ENCODE measurements at places on chromosomes 4 and X.
A peak's percentile ranks its signal among the peaks of the same experiment; 100 is the strongest.

- peak; percentile 71 for DNase-seq
These were observed 94.7 kb upstream of the DIPK2B start for GRCh38 chrX:45295259-45295986.

DNA sequence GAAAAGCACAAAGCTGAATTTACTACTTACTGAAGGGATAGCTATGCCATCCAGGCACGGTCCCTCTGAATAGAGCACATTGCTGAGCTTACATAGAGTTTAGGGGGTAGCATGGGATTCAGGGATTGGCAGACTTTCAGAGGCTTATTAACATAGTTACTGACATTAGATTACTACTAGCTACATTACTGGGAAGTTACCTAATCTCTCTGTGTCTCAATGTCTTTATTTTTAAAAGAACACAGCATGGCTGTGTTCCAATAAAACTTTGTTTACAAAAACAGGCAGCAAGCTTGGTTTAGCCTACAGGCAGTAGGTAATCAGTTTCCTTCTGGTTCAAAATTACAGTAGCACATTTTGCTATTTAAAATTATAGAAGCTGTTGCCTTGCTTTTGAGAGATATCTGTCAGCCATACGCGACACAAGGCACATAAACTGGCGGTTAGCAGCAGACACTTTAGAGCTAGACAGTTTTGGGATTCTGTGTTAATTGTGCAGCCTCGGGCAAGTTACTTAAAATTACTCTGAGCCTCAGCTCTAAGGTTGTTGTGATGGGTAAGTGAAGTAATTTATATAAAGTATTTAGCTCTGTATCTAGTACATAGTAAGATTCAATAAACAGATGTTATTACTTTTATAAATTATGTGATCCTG, 6.9 kb downstream of the KLHL8 start:
- no peak for DNase-seq

- DNase-seq, result no peak
These were observed 79.6 kb downstream of the MGST2 start for GRCh38 chr4:139745111-139745639.

GRCh38 chr4:37389967-37390580, 145.5 kb downstream of the NWD2 start:
- peak; percentile 27 for DNase-seq

DNA sequence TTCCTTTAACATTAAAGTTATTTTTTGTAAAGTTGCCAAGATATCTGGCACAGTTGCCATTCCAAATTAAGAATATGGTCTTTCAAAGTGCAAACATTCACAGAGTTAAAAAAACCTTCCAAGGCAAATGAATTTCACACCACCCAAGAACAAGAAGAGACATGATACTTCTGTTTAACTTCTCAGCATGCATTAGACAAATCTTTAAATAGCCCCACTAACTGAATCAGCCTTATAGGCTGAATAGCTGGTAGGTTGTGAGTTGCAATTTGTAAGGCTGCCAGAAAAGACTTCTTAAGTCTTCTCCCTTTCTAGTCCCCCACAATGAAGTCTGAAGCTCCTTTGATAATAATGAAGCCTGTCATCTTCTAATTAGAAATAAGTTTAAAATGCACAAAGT, 95.6 kb downstream of the MAPK10 start:
- no peak for DNase-seq

DNA sequence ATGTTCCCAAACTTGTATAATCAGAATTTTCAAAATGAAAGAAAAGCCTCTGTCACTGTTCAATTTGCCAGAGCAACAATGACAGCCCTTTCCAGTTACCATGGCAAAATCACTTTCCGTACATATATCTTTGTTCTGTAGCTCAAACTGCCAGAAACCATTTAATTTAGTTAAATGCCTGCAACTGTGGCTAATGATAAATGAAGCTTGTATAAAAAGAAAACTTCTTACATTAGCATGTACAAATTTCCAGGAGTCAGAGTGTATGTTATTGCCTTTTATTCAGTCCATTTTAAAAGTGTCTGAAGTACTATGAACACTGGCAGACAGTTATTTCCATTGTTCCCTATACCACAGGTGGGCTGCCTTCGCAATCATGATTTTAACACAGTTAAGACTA, 30.3 kb downstream of the ARAP2 start:
- no peak for DNase-seq

DNA sequence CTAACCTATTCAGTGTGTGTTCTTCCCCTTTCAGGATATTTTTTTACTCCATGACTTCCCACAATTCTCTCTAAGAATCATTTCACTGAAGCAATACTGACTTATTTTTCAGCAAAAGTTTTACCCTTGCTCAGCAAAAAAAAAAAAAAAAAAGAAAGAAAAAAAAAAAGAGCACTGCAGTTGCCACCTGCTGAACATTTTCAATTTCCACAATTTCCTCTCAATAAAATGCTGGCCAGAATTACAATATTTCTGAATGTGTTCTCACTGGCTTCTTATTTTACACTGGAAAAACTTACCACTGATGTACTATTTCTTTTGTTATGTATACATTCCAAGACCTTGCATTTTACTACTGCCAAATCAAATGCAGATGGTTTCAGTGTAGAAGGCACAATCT, 210.4 kb downstream of the PAPSS1 start:
- no peak for DNase-seq

GRCh38 chr4:147740176-147740575, 8.3 kb downstream of the ARHGAP10 start:
- no peak for DNase-seq

DNA sequence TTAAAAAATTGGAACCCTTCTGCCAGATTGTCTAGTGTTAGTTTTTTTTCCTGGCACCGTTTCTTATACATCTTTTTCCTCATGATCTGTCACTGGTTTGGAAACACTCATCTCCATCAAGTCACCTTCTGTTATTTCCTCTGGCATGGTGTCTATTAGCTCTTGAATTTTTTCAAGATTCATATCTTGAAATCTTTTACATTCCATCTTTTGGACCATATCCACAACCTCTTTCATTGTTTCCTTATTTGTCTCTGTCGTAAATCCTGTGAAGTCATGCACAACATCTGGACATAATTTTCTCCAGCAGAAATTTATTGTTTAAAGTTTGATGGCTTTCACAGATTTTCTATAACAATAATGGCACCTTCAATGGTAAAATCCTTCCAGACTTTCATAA, 10.2 kb upstream of the TMEM185A start:
- no peak for DNase-seq

GRCh38 chrX:149504226-149504914, 736 bp downstream of the IDS start:
- DNase-seq, result peak; percentile 53

GRCh38 chrX:57445076-57445475, 146.7 kb upstream of the ZXDB start:
- DNase-seq, result no peak

GRCh38 chrX:136190038-136190713, 42.8 kb downstream of the FHL1 start:
- peak; percentile 57 for DNase-seq

DNA sequence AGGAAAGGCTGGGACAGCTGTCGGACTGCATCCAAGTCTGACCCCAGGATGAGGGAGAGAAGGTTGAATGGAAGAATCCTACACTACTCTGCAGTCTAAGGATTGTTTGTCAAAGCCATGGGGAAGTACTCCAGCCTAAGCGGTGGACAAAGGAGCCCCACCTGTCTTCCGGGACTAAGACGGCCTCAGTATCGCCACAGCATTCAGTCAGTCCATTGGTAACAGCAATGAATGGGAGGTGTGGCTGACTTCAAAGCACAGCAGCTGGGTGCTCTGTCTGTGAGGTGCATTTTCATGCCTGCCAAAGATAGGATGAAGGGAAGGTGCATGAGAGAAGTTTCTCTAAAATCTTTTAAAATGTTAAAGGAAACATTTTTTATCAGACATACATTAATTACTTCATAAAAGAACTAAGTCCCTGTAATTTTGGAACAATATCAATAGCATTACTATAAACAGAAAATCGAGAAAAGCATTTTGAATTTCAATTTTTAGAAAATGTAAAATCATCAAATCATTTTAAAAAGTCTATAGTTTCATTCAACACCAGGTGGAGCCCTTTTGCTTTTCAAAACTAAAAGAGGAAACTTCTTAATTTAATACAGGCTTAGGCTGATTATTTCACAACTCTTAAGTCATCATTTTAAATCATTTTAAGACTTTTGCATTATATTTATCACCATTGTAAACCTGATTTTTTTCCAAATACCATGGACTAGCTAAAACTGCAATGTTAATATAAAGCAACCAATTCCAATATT, 27.6 kb upstream of the INTU start:
- DNase-seq, result no peak

- DNase-seq, result no peak
These were observed 22.4 kb upstream of the MXD4 start for GRCh38 chr4:2284161-2284933.

DNA sequence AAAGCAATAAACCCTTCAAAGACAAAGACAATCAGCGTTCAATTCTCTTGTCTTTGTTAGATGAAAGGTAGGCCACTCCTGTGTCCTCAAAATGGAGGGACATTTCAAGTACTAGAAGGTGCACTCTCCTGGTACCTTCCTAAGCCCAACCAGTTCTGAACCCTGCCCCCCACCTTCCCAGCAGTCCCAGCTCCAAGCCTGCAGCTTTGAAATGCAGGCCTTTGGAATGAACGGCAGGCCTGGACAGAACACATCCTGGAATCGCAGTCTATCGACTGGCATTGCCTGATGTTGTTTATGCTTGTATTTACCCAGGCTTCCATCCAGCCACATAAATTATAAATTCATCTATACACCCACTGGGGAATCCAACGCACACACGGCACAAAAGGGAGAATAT, 47.4 kb downstream of the RASGEF1B start:
- DNase-seq, result no peak

- no peak for DNase-seq
These were observed 2296.6 kb upstream of the AGA start for GRCh38 chr4:179738822-179739221.

DNA sequence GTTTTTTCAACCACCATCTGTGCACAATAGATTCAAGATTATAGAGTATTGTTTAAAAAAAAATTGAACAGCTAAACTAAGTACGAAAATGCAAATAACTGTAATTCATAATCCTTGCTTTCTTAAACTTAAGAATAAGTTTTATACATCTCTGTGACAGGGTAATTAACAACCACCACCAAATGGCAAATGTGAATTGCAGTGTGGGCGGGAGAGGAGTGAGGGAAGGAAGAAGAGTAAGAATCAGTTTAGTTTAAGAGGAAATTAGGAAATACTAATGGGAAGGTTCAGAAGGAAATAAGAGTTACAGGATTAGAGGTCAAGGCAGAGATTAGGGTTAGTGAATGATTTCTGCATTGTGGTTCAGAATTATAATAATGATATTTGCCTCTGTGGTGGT, 430.9 kb downstream of the SPRY1 start:
- DNase-seq, result no peak

DNA sequence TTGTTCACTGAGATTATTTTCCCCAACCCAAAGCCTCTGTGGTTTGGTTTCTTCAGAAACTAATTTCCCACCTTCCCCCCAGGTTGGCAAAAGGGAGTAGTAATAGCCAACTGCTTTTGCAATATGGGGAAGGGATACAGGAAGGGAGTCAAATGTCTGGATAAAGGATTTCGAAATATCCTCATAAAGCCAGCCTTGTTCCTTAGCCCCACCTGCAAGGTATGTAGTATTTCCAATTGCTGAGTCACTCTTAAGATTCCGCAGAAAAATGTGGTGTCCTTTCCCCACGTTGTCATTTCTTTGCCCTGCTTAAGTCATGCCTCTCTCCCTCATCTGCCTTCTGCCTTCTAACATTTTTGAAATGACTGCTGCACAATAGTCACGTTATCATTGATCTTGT, 138.8 kb upstream of the DCAF8L1 start:
- peak; percentile 32 for DNase-seq

- DNase-seq, result peak; percentile 6
These were observed 39.6 kb upstream of the SLC7A3 start for GRCh38 chrX:70970482-70970995.

DNA sequence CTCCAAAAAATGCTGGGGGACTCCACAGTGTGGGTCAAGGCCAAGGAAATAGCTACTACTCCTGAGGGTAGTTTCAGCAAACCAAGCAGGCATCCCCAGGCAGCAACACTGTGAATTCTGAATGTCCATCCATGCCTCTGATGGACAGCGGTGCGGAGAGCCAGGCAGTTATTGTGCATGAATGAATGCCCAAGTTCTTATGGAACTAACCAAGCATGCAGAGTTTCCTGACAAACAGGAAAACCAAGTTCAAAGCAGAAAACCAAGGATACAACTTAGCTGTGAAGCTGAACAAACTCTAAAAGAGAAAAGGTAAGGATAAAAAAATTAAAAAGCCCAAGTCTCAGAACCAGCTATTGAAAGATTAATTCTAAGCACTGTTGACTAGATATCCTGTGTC, 642.6 kb upstream of the HS3ST1 start:
- DNase-seq, result no peak

- peak; percentile 76 for DNase-seq
These were observed 11.3 kb upstream of the SLC2A9 start for GRCh38 chr4:10032625-10033024.

DNA sequence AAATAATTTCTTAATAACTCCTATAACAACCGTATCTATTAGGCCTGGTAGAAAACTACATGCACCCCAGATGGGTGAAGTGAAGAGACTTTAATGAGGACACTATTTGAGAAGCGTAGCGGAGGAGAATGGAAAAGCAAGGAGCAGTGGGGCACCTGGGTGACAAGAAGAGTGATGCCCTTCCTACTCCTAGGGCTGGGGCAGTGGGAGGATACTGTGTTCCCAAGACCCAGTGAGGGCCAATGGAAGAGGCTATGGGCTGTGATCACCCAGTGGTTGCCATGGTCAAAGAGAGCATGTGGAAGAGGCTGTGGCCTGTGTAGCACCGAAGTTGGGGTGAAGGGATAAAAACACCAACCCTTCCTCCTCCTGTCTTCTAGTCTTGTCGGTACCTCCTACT, 86.5 kb upstream of the SHISA3 start:
- no peak for DNase-seq

DNA sequence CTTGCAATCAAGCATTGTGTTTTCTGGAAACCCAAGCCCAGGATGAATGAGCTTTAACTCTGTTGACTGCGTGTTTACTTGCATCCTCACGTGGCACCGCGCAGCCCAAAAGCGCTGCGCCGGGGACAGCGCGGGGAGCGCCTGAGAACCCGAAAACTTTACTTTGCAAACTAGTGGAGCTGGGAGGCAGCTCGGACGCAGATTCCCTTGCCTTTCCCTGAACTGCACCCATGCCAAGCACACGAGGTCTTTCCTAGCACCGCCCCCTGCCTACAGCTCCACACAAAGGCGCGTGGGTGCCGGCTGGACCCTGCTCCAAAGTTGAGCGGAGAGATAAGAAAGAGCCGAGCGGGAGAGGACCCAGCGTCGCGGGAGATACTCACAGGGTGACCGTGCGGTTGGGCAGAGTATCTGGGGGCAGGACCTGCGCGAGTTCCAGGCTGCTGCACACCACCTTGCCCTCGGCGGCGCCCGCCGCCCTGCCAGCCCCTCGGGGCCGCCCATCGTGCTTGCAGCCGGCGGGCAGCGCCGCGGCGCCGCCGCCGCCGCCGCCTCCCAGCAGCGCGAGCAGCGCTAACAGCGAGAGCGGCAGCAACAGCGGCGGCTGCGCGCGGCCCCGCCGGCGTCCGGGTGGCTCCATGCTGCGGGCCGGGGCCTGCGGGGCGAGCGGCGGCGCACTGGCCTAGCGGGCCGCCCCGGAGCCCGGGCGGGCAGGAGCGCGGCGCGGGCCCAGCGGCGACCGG, 550 bp downstream of the ADGRA3 start:
- peak; percentile 76 for DNase-seq
